ENCODE measurements at places on chromosomes 4 and X.

DNA sequence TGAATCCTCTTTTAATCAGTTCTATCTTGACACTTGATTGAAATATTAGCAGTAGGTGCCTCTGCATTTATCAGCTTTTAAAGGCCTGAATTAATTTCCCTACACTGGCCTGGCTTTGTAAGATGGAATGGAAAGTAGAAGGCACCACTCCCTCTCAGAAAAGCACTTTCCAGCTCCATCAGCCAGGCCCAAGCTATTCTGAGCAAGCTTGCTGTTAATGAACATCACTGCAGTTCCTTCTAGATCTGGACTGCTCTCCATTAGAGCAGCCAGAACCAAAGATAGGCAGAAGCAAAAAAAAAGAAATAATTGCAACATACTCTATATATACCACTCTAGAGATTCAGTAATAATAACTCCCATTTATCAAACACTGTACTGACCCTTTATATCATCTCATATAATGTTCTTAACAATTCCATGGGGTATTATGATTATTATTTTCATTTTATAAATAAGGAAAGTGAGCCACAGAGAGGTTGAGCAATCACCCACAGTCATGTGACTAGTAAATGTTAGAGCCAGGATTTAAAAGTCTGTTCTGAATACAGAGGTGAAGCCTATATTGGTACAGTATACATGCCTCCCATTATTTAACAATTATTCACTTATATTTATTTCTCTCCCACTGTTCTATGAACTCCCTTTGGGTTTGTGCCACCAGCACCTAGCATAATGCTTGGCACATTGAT lies 39.4 kb upstream of the GPC3 start:
- no peak for DNase-seq

- DNase-seq = no peak
Observed at GRCh38 chr4:173192375-173193162, 24.0 kb downstream of the GALNT7 start.

GRCh38 chrX:107119283-107119682 lies 661 bp upstream of the RBM41 start:
- no peak for DNase-seq

GRCh38 chr4:7929118-7929951 lies 10.3 kb downstream of the AFAP1 start:
- DNase-seq = no peak

GRCh38 chr4:110620691-110621327 lies 2.1 kb downstream of the PITX2 start:
- no peak for DNase-seq

GRCh38 chrX:33970028-33970967 lies 161.8 kb downstream of the FAM47A start:
- no peak for DNase-seq

GRCh38 chr4:70752236-70752635 lies 30.5 kb downstream of the RUFY3 start:
- DNase-seq = no peak

GRCh38 chr4:16034010-16034748 lies 49.6 kb downstream of the PROM1 start:
- no peak for DNase-seq

GRCh38 chr4:6047130-6047673 lies 29.0 kb upstream of the C4orf50 start:
- DNase-seq = no peak

GRCh38 chr4:46329118-46329976 lies 60.6 kb downstream of the GABRA2 start:
- peak; percentile 24 for DNase-seq

GRCh38 chr4:140851032-140851636 lies 94.9 kb upstream of the TBC1D9 start:
- peak; percentile 36 for DNase-seq

GRCh38 chrX:9604908-9605306 lies 140.0 kb downstream of the TBL1X start:
- no peak for DNase-seq

DNA sequence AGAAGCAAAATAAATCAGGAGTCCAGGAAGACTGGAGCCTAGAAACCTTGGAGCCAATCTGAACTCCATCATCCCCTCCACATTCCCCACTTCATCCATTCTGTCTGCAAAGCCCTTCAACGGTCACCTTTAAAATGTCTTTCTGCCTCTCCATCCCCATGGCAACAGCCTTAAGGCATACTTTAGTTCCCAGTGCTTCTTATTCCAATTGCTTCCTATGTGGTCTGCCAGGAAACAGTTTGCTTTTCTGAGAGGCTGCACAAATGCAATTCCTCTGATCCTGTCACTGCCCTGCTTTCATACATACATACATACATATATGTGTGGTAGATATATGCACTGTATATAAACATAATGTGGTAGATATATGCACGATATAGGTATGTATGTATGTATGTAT lies 786 bp upstream of the MAGEH1 start:
- DNase-seq = no peak

GRCh38 chr4:21882051-21882839 lies 66.3 kb downstream of the KCNIP4 start:
- DNase-seq = no peak

DNA sequence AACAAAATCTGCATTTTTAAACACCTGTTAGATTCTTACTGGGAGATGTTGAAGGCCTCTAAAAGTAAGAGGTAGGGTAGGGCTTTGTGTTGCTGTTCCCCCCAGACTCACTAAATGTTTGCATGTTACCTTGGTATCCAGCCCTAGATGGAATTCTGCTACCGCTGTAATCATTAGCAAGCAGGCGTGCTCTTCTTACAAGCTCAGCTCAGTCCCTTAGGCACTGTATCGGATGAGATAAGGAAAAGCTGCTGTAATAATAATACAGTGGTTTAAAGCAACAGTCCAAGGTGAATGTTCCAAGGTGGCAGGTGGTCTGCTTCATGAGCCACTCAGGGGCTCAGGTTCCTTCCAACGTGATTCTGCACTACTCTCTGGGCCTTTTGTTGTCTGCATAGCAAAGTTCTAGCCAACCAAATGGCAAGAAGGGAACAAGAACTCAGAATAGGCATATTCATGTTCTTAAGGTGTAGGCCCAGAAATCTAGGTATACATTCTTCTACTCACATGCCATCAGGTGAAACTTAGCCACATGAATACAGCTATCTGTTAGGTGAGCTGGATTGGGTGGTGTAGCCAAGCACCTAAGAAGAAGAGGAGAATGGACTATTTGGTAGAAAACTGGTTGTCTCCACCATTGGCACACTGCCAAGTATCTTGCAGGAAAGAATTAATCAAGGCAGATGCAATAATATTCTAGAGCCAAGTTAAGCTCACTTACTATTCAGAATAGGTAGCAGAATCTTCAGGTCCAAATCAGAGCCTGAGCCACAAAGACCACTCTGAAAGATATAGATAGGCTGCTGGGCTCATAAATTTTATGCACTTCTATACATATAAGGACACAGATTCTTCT lies 46.0 kb downstream of the COQ2 start:
- DNase-seq = no peak

DNA sequence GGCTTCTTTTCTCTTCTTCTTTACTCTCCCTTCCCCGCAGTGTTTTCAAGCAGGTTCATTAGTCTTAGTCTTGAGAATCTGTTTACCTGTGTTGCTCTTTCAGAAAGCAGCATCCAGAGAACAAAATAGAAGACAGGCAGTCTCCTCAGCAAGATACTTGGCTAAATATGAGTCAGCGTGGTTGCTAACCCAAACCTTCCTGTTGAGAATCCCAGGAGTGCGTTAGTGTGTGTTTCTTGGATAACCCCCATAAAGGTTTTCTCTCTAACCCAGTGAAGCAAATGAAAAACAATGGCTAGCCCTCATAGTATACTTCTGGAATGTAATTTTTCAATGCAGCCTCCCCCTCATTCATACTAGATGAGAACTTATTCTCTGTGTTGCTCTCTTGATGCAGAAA lies 41.1 kb downstream of the BMPR1B start:
- no peak for DNase-seq

GRCh38 chrX:110536816-110537215 lies 178.2 kb downstream of the RTL9 start:
- DNase-seq = no peak
